Naive B cell (primary cell): ENCODE measurements at places on chromosomes 4 and X. TPM values are rescaled to one million over a fixed set of nuclear protein-coding genes. Genes with fewer than 3 reads are reported as not detected.

Gene GLRB
- not detected for polyA plus RNA-seq

- H3K4me3 ChIP-seq: peak overlapping the region; percentile 75
- H3K36me3 ChIP-seq: peaks cover 8% of the 10 kb centered on the region
- H3K4me1 ChIP-seq: peaks cover 4% of the 10 kb centered on the region
- H3K27ac ChIP-seq: no peak overlapping the region
- peaks cover 86% of the 10 kb centered on the region for H3K27me3 ChIP-seq
These were observed 224.2 kb downstream of the STIM2 start for GRCh38 chr4:27084685-27085361.

Gene RPS6KA6
- not detected for polyA plus RNA-seq

Gene IL2RG
- 1,133 TPM for polyA plus RNA-seq

Gene PGAM4
- polyA plus RNA-seq: not detected

- no peak for DNase-seq
- H3K36me3 ChIP-seq: no peaks in the 10 kb centered on the region
- H3K4me1 ChIP-seq: no peaks in the 10 kb centered on the region
- no peak overlapping the region for H3K27ac ChIP-seq
These were observed 440.4 kb upstream of the ZFP42 start for GRCh38 chr4:187555174-187555573.

DNA sequence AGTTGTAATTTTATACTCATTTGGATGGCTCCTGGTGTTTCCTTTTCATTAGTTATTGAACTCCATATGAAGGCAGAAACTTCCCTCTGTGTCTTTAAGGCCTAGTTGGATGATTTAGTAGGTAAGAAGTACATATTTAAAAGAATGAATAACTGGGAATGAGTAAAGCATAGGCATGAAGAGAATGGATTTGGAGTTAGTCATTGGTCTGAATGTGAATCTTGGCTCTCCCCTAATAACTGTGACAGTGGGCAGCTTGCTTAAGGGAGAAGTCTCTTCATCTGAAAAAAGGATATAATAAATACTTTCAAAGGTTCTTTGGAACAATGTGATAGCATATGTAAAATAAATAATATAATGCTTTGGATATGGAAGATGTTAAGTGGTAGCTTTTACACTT lies 13.2 kb downstream of the SNX25 start:
- peaks cover 34% of the 10 kb centered on the region for H3K4me1 ChIP-seq
- H3K27me3 ChIP-seq: no peaks in the 10 kb centered on the region
- peaks cover 8% of the 10 kb centered on the region for H3K36me3 ChIP-seq
- DNase-seq: no peak
